ENCODE measurements at places on chromosomes 5 and 9.
A peak's percentile ranks its signal among the peaks of the same experiment; 100 is the strongest.

DNA sequence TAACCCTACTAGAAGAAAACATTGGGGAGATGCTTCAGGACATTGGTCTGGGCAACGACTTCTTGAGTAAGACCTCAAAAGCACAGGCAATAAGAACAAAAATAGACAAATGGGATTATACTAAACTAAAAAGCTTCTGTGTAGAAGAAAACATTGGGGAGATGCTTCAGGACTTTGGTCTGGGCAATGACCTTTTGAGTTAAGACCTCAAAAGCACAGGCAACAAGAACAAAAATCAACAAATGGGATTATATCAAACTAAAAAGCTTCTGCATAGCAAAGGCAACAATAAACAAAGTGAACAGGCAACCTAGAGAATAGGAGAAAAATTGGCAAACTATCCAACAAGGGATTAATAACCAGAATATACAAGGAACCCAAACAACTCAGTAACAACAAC is 3.7 kb downstream of the MRPL50 start:
- no peak for DNase-seq

DNA sequence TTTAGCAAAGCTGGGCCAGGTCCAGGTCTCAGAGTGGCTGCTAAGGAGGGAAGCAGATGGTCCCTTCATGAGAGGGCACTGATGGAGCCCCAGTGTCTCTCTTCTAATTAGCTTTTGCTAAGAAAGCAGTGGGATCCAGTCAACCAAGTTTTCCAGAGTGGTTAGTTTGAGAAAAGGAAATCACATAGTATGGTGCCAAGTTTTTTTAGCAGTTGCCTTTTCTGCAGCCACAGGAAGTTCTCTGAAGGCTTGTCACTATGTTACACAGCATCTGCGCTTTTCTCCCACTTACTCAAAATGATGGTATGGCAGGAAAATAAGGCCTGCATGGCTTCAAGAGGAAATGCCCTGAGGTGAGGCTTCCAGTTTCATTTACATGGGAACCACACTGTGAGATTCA is 331.5 kb upstream of the ZNF462 start:
- DNase-seq, result no peak

DNA sequence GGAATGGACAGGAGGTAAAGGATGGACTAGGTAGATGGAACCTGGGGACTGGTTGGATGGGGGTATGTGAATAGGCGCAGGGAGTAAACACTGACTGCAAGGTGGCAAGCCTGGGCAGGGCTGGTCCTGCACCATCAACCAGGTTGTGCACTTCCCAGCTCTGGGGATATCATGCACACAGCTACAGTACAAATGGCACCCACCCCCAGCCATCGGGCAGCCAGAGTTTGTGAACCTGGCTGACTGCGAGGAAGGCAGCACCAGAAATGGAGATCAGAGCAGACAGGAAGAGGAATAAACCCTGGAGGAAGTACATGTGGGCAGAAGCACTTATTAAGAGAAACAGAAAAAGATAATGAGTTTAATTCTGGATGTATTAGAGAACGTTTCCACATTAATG is 229.1 kb downstream of the ESM1 start:
- peak; percentile 18 for DNase-seq

- peak; percentile 20 for DNase-seq
Measured at GRCh38 chr5:1011226-1011631, 2.6 kb downstream of the NKD2 start.

GRCh38 chr9:134551176-134551575 is 90.4 kb upstream of the COL5A1 start:
- no peak for DNase-seq

DNA sequence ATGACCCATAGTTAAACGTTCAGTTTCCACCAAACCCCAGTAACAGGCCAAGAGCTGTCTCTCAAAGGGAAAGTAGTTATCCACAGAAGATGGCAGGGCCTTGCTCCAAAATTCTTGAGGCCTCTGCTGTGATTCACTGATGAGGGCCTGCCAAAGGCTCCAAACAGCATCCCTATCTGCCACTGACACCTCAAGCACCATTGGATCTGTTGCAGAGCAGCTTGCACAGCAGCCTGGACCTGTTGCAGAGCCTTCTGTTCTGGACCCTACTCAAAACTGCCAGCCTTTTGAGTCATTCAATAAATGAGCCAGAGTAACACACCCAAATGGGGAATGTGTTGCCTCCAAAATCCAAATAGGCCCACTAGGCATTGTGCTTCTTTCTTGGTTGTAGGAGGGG is 741.5 kb upstream of the RGMB start:
- no peak for DNase-seq

GRCh38 chr5:150960791-150961396 is 56.1 kb upstream of the ZNF300 start:
- no peak for DNase-seq

- no peak for DNase-seq
Measured at GRCh38 chr9:23036416-23036815, 589.8 kb downstream of the DMRTA1 start.

DNA sequence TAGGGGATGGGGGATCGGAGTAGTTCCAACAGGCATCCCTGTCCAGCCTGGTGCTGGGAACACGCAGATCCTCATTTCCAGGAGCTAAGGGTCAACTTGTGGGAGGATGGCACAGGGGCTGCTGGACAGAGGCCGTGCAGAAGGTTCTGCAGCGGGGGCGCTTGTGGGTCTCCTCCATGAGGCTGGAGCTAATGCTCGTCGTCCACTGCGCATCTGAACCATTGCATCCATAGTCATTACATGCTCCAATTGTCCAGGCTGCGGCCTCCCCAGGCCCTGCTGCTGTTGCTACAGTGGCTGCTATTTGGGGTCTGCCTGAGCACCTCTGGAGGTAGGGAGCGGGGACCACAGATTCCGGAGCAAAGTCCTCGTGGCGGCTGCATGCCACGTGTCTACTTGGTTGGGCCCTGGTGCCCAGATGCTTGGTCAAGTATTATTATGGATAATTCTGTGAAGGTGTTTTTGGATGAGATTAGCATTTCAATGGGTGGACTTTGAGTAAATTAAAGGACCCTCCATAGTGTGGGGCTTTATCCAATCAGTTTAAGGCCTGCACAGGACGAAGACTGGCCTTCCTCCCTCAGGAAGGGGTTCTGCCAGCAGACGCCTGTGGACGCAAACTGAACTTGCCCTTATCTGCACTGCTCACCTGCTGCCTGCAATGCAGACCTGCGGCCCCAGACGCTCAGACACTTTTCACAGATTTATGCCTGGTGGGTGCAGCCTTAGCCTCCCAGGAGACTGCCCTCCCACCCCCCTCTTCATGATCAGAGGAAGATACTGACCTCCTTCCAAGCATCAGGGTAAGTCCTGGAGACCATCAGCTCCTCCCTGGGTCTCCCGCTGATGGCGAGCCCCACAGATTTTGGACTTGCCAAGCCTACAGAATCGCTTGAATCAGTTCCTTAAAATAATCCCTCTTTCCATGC is 127.5 kb upstream of the IRX4 start:
- no peak for DNase-seq

- no peak for DNase-seq
Measured at GRCh38 chr5:103041071-103041676, 78.8 kb downstream of the GIN1 start.

DNA sequence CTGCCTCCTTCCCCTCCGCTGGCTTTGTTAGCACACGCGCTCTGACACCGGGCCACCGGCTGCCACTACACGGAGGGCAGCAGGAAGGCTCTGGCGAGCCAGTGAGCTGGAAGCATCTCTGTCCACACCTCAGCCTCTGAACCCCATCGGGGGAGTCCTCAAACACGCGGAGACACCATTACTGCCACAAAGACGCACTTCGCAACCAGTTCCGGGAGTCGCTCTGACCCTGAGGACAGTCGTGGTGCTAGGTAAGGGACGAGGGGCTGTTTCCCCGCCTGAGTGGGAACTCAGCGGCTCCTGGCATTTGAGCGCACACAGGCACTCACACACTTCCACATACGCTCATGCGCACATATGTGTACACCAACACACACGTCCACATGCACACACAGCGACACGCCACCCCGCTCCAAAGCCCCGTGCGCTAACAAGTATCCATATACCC is 160.0 kb downstream of the C9orf152 start:
- no peak for DNase-seq

DNA sequence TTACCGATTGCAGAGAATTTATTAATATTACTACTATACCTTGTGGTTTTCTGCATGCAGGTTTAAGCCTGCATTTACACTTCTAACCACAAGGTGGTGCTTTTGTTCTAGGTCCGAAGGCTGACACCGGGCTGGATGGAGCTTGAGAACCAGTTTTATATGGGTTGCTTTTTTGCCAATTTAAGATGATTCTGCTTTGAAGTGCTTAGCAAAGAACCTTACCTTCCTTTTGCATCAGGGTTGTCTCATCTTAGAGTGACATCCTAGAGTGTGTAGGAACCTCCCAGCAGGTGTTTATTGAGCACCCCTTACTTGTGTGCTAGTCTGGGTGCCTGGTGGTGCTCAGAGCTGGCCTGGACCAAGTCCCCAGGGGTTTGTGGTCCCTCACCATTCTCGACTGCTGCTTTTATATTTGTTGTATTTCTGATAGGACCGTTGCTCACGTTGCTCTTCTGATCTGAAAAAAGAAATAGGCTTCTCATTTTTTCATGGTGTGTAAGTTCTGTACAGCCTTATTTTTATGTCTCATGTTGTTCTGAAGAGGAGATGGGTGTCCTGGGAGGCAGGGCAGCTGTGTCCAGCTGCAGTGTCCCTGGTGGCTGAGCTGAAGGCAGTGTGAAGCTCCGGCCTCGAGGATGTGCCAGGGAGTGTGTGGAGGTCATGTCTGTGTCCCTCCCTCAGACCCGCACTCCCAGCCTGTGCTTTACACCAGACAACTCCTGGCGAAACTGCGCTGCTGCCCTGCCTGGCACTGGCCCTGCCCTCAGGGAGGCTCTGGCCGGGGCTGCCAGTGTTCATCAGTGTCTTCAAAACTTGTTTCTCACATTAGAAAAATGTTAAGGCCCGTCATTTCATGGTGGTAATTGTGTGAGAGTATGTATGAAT is 54.3 kb downstream of the EHMT1 start:
- peak; percentile 63 for DNase-seq

- no peak for DNase-seq
Measured at GRCh38 chr5:117084067-117084466, 509.4 kb upstream of the SEMA6A start.

DNA sequence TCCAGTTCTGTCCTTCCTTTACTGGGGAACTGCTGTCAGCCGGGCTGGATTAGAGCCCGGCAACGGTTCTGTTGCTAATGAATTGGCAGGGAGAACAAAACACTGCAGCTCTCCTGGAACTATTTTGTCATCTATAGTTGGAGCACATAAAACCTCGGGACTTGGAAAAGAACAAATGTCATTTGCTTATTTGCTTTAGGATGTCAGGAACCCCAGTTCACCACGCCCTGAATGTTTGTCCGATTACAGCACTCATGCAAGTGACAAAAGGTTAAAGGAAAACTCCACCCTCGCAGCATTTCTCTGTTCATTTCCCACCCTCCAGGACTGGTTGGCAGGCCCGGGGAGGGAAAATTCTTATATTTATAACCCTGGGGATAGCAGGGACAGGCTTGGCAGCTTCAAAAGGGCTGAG is 66.4 kb upstream of the PLPP1 start:
- no peak for DNase-seq

DNA sequence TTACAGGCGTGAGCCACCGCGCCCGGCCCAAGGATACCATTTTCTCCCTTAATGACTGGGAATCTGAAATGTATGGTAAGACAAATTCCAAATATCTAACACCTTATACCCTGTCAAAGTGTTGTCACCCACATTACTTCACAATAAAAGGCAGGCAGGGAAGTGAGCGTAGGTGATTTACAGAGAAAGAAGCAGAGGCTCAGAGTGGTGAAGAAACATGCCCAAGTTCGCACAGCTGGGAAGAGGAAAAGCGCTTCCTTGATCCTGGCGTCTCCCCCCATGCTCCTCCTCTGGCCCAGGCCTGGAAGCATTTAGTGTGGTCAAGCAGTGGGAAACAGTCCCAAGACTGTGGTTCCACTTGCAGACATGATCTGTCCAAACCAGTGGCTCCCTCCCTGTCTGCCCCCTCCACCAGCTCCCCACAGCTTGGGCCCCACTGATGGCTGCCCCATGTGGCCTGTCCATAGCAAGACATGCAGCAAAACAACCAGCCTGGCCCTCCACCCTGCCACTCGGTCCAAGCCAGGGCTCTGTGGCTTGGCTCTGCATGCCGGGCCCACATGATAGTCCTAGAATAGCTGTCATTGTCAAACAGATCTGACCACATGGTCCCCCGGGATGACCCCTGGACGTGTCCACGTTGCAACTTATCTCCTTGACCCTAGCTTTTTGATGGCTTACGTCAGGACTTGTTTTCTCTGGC is 107.2 kb downstream of the TTLL11 start:
- DNase-seq, result no peak

GRCh38 chr9:28668158-28668557 is 1094.9 kb upstream of the C9orf72 start:
- DNase-seq, result no peak

DNA sequence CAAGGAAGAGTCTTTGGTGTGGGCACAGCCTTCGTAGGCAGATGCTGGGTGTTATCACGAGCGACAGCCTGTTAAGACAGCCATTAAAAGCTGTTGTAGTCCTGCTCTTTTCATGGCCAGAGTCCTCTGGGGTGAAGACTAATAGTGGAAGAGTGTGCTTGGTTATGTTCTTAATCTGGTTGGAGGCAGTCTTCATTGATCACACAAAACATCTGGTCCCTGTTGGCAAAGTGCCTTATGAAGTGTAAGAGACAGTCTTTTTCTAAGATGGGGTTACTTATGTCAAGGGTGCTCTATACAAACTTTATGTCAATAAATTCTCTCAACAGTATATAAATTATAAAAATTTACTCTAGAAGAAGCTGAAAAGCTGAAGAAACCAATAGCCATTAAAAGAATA is 280.4 kb downstream of the CAAP1 start:
- no peak for DNase-seq

DNA sequence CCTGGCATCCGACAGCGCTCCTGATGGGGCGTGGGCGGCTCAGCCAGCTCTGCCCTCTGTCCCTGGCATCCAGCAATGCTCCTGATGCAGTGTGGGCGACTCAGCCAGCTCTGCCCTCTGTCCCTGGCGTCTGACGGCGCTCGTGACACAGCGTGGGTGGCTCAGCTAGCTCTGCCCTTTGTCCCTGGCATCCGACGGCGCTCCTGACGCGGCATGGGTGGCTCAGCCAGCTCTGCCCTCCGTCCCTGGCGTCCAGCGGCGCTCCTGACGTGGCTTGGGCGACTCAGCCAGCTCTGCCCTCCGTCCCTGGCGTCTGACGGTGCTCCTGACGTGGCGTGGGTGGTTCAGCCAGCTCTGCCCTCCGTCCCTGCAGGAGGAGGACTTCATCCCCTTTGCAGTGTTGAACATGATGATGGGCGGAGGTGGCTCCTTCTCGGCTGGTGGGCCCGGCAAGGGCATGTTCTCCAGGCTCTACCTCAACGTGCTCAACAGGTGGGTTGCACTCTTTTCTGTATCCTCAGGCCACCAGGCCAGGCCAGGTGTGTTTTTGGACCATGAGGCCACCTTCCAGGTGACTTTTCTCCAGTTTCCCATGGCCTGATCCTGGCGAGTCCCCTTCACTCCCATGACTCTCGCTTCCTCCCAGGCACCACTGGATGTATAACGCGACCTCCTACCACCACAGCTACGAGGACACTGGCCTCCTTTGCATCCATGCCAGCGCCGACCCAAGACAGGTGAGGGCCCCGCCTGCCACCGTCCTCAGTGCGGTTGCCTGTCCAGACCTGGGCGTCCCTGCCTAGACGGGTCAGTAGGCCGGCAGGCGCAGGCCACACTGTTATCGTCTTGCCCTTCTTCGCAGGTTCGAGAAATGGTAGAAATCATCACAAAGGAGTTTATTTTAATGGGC is 8.0 kb downstream of the PMPCA start:
- DNase-seq, result no peak

- DNase-seq, result no peak
Measured at GRCh38 chr5:24510523-24510988, 134.2 kb downstream of the CDH10 start.

- no peak for DNase-seq
Measured at GRCh38 chr9:135479469-135480052, at the start of gene PPP1R26. TSS of gene PPP1R26 (plus strand) at chr9:135479782. CDS start at chr9:135484511, 4,729 bp downstream.

GRCh38 chr5:172671091-172671490 is 30.0 kb downstream of the NEURL1B start:
- no peak for DNase-seq

All from CD4-positive, alpha-beta T cell treated with Interleukin-6 at 100 ng/mL for 8 hours (primary cell).